ENCODE measurements at places on chromosomes 16 and 17.

- no peak for DNase-seq
Observed at GRCh38 chr17:69539781-69540319, 125.4 kb downstream of the MAP2K6 start.

- DNase-seq: no peak
Observed at GRCh38 chr17:67080804-67081203, 36.5 kb downstream of the CACNG1 start.

GRCh38 chr16:84754353-84754856 lies 54.6 kb downstream of the USP10 start:
- no peak for DNase-seq

DNA sequence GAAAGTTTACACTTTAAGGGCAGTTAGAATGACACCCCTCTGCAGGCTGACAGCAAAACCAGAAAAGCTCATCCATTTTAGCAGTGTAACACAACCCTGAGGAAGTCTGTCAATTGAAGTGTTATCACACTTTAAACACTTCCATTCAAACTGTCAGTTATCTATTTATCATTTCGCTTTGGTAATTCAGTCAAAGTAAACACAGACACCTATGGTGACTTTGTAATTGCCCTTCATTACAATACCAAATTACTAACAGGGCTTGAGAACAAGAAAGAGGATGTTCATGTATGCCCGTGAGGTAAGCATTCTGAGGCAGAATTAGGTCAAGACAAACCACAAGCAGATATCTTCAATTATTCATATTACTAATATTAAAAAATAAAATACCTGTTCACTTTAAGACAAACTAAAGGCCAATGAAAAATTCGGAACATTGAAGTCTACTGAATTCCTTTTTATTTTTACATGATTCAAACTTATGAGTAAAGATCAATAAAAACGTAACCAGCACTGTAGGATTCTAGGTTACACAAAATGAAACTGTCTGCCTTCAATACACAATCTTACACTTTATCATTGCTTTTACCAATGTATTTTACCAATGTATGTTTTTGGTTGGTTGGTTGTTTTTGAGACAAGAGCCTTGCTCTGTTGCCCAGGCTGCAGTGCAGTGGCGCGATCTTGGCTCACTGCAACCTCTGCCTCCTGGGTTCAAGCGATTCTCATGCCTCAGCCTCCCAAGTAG lies 57.1 kb downstream of the BRIP1 start:
- no peak for DNase-seq

DNA sequence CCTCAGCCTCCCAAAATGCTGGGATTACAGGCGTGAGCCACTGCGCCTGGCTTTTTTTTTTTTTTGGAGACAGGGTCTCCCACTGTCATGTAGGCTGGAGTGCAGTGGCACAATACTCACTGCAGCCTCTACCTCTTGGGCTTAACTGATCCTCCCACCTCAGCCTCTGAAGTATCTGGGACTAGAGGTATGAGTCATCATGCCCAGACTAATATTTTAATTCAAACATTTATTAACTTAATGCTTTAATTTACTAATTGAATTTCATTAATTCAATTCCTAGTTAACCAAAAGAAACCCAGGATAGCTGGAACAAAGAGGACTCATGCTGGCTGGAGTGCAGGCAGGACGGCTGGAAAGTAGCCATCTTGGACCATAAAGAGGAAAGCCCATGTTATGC lies 14.0 kb upstream of the KPNB1 start:
- no peak for DNase-seq

GRCh38 chr16:4388271-4389021 lies 16.8 kb downstream of the VASN start:
- DNase-seq: no peak

DNA sequence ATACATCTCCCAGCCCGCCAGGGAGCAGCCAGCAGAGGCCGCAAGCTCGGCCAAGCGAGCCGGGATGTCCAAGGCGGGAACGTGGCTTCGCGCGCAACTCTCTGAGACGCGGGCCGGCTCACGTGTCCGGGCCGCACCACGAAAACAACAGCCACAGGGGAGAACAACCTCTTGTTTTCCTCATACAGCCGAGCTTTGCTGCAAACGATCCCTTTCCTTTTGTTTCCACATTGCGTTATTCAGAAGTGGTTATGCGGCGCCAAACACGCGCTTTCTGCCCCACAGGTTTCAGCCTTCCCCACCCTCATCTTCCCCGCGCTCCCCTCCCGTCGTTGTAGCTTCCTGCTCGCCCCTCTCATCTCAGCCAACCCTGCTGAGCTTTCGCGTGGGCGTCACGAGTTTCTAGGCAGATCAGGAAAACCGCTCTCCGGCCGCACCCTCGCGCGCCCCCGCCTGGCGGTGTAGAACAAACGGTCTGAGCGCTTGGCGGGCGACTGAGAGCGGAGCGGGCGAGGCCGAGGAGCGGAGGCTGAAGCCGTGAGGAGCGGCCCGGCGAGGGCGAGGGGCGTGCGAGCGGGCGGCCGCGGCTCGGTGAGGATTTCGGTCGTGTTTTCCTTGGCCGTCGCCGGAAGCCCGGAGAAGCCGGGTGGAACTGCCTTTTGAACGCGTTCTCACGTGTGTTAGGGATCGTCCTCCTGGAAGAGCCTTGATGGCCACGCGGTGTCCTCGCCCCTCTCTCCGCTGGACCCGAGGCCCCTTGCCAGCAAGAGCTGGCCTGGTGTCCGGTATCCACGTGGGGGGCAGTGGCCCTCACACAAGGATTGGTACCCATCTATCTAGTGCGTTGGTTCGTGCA lies 6.6 kb upstream of the SMARCD2 start:
- peak; percentile 97 for DNase-seq

- DNase-seq: peak; percentile 18
Observed at GRCh38 chr16:72099377-72099818, 5.8 kb downstream of the DHX38 start.

DNA sequence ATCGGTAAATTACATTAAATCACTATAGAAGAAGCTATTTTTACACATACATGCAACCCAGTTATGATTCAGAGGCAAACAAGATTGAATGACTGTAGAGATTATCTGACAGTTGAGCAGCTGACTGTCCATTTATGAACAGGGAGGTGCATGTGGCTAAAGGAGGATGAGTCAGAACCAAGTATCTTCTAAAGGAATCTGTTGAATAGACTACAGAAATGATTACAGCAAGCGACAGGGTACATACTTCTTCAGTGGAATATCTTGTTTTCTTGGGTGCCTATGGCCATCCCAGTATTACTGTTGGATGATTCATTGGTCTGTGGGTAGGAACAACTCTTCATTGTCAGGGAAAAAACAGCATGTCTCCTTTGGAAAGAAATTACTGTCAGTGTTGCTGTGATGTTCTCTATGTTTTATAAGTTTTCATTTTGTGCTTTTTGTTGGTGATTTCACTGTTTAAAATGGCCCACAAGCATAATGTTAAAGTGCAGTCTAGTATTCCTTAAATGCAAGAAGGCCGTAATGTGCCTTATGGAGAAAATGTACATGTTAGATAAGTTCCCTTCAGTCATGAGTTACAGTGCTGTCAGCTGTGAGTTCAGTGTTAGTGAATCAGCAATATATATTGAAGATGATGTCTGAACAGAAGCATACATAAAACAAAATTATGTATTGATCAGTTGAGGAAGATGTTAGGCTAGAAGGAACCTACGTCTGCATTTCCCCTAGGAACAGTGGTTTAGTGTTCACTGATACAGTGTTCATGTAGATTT lies 27.0 kb downstream of the CBFB start:
- no peak for DNase-seq

Data from activated CD4-positive, alpha-beta T cell treated with anti-CD3 and anti-CD28 coated beads for 24 hours (primary cell).